ENCODE measurements at places on chromosomes 3 and 15.
A peak's percentile ranks its signal among the peaks of the same experiment; 100 is the strongest.

DNA sequence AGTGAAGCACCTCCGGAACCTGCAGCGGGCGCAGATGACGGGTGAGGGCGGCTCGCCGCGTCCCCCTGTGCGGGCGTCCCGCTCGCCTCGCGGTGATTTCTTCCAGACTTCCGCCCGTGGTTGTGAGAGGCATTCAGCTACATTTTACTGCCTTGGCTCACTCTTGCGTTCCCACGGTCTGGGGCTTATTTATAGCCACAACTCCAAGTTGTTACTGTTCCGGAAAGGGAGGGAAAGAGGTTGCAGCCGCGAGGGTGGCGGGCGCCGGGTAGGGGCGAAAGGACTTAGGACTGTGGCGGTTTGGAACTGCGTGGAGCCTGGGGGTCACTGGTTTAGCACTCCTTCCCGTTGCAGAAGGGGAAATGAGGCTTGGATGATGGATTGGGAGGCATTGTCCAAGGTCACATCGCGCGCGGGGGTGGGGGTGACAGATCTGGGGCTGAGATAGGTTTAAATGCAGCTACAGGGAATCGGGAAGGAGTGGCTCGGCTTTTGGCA is 1.1 kb downstream of the HES1 start:
- DNase-seq = peak; percentile 48

- DNase-seq = no peak
Observed at GRCh38 chr3:159886050-159886449, 102.6 kb upstream of the IL12A start.

DNA sequence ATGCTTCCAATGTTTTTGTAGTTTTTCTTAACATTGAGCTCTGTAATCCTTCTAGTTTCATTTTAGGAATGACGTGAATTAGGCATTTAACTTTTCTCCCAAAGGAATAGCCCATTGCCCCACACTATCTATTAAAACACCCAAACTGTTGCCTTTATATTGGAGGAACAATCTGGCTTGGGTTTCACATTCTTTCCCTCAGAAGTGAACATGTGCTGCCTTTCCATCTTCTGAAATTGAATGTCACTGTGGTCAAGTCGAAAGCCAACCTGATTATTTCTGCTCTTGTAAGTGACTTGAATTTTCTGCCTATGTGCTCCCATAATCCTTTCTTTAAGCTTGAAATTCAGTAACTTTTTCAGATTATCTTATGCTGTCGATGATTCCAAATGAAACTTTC is 214.5 kb downstream of the SLC9A9 start:
- no peak for DNase-seq

DNA sequence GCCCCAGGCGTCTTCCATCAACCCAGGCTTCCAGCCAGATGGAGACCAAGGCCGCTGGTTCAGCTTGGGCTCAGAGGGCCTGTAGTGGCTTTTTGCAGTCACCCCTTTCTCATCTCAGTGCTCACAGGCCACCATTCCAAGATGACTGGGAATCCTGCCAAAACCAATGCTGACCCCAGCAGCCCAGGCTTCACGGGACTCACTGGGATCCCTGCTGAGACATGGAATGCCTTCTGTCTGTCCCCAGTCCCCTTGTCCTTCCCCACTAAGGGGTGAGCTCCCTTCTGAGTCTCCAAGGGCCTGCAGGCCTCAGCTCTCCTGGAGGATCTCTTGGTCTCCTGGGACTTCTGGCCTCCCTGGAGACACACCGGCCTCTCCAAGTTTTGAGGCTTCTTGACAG is 77.4 kb upstream of the SEC13 start:
- DNase-seq = no peak

DNA sequence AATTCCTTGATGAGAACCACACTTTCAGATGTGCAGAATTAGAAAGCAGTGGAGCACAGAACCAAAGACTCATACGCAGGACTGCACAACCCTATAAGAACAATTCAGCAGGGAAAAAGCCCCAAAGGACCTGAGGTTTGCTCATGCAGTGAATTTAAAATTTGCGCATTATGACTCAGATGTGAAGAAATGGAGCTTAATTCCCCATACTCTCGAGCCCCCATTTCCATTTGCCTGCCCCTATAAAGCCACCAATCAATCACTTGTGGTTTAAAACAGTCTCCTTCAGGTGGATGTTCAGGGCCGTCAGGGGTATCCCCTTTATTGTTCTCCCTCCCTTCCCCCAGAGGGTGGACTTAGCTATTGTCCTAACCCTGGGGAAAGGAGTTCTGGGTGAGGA is 221.2 kb downstream of the IGSF11 start:
- no peak for DNase-seq

DNA sequence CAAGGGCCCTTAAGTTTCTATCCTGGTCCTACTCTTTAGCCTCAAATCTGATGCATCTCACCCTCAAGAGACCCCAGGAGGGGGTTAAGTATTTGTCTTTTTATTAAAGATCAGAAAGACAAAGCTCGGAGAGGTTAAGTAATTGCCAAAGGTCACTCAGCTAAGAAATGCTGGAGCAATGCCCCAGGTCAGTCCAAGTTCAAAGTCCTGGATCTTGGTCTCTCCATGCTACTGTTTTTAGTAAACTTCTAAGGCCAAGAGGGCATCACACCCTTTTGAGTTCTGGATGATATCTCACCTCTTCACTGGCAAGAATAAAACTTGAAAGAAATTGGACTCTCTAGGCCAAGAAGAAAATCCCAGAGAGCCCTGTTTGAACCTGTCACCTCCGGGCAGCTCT is 488.6 kb downstream of the MAGI1 start:
- no peak for DNase-seq

DNA sequence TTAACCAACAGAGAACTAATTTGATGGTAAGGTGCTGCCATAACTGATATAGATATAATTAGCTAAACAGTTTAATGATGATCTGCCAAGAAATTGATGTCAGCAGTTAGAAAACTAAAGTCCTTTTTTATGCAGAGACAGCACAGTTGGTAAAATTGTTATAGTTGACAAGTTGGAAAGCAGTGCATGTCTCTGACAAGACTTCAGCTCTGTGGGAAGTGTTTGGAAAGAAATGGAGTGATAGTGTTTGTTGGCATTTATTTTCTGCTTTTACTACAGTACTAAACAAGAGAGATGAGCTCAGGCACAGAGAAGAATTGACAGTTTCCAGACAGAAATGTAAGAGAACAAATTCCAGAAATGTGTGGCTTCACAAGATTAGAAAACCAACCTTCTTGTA is 523.5 kb upstream of the BCHE start:
- DNase-seq = no peak

GRCh38 chr15:98734466-98735199 is 86.3 kb downstream of the IGF1R start:
- no peak for DNase-seq

- DNase-seq = no peak
Observed at GRCh38 chr3:79604681-79605080, 163.1 kb downstream of the ROBO1 start.

- no peak for DNase-seq
Observed at GRCh38 chr3:14286887-14287500, 108.4 kb downstream of the LSM3 start.

DNA sequence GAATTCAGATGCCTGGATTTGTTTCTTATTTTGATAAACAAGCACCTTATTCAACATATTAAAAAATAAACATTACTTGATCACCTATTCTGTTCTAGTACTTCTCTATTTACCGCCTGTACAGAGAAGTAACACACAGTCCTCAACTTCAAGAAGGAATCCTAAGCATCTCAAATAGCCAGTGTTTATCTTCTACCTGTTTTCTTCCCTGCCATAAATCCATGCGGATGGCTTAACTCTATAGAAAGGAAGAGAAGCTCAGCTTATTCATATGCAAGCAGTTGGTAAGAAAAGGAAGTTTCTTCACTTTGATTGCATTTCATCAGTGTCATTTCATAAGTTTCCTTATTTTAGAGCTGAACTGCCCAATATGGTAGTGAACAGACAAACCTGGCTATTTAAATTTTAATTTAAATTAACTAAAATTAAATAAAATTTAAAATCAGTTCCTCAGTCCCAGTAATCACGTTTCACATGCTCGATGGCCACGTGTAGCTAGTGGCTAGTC is 210.0 kb upstream of the PEX5L start:
- no peak for DNase-seq

DNA sequence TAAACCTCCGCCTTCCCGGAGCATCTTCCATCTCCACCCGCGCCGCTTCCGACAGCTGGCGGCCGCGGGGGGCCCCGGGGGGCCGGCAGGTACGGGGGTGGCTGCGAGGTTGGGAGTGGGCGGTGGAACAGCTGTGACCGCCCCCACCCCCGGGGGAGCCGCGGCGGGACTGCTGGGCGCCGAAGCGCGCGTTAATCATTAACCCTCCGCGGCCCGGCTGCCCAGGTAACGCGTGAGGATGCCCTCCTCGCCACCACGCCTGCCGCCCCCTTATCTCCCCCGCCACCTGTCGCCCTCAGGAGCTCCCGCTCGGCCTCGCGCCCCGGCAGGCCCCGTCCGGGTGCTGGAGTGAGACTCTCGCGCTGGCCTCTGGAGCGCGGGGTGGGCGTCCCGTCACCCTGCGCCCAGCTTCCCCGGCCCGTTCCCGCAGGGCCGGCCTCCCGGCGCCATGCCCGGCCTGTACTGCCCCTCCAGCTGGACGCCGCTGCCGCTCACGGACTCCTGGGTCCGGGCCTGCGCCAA is 757 bp downstream of the VWA5B2 start:
- no peak for DNase-seq

GRCh38 chr3:175057401-175057800 is 198.3 kb downstream of the NAALADL2 start:
- DNase-seq = no peak

DNA sequence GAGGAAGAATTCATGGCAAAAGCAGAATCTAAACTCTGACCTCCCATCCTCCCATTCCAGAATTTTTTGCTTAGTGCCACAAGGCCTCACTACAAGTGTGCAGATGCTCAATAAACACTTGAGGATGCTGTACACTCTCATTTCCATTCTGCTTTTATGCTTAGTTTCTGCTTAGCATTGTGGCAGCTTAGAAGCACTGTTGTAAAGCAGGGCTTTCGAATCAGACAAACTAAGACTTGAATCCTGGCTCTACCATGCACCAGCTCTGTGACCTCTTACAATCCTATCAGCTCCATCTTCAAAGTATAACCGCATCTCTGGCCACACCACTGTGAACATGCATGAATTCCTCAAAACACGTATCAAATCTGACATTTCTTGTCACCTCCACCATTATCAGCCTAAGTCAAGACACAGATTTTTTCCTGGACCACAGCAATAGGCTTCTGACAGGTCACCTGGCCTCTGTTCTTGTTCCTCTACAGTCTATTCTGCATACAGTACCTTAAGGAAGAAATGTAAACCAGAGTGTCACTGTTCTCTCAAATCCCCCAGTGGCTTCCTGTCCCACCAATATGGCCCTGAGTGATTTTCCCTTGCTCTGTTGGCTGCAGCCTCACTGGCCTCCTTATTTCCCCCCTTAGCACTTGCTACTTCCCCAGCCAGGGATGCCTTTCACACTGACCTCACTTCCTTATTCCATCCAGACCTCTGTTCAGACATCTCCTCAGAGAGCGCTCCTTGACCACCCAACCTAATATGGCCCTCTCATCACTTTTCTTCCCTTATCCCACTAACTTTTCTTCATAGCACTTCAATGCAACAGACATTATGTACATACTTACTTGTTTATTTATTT is 8.1 kb upstream of the PHC3 start:
- no peak for DNase-seq

GRCh38 chr3:84265768-84266167 is 693.0 kb upstream of the CADM2 start:
- no peak for DNase-seq

DNA sequence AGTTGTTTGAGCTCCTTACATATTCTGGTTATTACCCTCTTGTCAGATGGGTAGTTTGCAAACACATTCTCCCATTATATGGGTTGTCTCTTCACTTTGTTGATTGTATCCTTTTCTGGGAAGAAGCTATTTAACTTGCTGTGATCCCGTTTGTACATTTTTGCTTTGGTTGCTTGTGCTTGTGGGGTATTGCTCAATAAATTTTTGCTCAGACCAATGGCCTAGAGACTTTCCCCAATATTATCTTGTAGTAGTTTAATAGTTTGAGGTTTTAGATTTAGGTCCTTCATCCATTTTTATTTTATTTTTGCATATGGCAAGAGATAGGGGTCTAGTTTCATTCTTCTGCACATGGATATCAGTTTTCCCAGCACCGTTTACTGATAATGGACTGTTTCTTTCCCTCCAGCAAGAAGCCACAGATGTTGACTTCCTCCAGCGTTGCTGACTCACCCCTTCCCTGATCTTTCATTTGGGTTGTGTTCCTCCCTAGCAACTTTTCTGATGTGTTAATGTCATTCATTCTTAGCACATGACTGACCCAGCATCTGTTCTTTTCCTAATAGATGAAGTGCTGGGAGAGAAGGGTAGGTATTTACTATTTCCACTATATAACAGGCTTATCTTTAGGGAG is 166.7 kb upstream of the SGO1 start:
- DNase-seq = no peak

DNA sequence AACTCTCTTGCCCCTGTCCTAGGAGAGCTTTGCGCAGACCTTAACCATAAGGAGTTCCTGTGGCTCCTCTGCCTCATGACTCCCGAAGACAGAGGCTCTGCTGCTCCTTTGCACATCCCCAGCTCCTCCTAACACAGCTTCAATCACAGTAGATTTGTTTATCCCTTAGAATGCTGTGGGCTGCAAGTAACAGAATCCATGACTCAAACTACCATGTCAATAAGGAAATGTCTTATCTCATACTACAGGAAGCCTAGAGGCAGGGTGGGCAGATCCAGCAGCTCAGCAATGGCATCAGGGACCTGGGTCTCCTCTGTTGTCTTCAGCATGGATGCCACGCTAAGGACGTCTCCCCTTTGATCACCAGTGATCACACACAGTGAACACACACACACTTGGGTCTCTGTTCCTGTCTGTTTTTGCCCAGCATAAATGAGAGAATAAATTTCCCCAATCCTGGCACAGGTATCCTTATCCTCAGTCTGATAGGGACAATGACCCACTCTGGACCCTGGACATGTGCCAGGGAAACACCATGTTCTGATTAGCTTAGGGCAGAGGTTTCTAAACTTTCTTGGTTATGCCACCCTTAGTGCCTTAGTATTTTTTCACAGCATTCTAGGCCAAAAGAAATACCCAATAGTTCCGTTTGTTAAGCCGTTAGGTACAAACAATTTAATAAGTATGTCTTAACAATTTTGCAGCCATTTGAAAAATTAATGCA is 46.1 kb upstream of the MRPS22 start:
- DNase-seq = no peak

DNA sequence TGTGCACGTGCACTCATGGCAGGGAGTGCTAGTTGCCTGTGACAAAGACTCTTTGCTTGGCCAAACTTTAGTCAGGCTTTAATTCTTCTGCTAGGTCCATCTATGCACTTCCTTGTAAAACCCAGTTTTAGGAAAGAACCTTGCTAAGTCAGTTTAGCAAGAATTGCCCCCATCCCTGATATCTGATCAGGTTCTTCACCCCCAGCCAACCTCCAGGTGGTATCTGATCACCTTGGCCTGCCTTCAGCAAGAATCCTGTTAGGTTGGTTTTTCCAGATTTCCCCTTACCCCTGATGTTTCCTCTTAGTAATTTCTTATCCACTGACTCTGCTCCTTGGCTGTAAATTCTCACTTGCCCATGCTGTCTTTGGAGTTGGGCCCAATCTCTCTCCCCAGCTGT is 8.4 kb downstream of the HSPBAP1 start:
- no peak for DNase-seq
